Activated CD4-positive, alpha-beta T cell treated with anti-CD3 and anti-CD28 coated beads, Interleukin-2, amount 50 U/mL, for 24 hours (primary cell): ENCODE measurements at places on chromosomes 7 and 10.
A peak's percentile ranks its signal among the peaks of the same experiment; 100 is the strongest.

- no peak for DNase-seq
These were observed 195.6 kb downstream of the SKAP2 start for GRCh38 chr7:26668821-26669220.

GRCh38 chr10:93702210-93703001 lies at the start of gene FRA10AC1:
FRA10AC1 (minus strand) TSS chr10:93702592; CDS start chr10:93700106, 2,486 bp downstream.
- peak; percentile 91 for DNase-seq

GRCh38 chr10:126369125-126369710 lies 19.1 kb downstream of the ADAM12 start:
- DNase-seq, result no peak

DNA sequence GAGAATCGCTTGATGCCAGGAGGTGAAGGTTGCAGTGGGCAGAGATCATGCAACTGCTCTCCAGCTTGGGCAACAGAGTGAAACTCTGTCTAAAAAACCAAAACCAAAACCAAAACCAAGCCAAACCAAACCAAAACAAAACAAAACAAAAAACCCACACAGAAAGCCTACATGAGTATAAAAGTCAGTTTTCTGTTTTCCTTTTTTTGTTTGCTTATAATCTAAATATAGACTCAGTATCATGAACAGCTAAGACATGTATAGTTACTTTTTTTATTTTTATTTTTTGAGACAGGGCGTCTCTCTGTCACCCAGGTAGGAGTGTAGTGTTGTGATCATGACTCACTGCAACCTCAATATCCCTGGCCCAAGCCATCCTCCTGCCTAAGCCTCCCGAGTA lies 16.8 kb upstream of the MTPN start:
- no peak for DNase-seq

- DNase-seq, result no peak
These were observed 28.2 kb downstream of the ZNF25 start for GRCh38 chr10:37948210-37948609.

GRCh38 chr7:65731562-65732035 lies 141.3 kb upstream of the VKORC1L1 start:
- DNase-seq, result no peak

GRCh38 chr7:141231018-141231792 lies 157.3 kb downstream of the TMEM178B start:
- DNase-seq, result no peak

DNA sequence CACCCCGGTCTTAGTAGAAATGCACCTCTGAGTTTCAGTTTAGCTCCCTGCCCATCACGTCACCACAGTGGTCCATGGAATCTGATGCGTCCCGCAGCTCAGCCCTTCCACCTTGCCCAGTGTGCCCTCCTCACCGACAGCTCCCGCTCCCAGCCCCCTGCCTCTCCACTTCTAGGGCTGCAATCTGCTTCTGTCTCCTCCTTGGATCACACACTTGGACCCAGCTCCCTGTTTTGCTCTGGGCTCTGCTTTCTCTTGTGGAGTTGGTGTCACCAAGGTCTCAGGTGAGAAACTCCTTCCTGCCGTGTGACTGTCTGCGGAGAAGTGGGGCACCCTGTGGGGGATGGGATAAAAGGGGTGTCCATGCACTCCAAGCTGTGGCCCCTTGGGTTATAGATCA lies 37.9 kb downstream of the GPR26 start:
- no peak for DNase-seq

DNA sequence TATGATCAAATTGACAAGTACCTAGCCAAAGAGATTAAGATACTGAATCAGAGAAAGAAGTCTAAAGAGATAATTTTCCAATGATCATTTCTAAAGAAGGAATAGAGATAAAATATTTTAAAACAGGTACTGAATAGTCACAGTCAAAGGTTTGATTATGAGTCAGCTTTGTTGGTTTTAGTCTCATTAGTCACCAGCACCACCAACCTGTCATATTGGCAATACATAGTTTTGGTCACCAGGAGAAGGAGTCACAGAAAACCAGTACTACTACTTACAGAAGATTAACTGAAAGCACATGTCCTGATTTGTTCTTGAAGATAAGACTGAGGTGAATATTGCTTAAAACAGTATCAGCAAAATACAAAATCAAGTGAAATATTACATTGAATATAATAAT lies 34.6 kb downstream of the ZEB1 start:
- peak; percentile 43 for DNase-seq

- no peak for DNase-seq
These were observed 104.2 kb downstream of the DNAJB6 start for GRCh38 chr7:157441023-157441399.

GRCh38 chr7:126689037-126689436 lies 563.7 kb downstream of the GRM8 start:
- no peak for DNase-seq

- no peak for DNase-seq
These were observed 30.1 kb downstream of the ZPBP start for GRCh38 chr7:50062951-50063350.

GRCh38 chr10:55793024-55793423 lies 568.0 kb downstream of the ZWINT start:
- DNase-seq, result no peak

DNA sequence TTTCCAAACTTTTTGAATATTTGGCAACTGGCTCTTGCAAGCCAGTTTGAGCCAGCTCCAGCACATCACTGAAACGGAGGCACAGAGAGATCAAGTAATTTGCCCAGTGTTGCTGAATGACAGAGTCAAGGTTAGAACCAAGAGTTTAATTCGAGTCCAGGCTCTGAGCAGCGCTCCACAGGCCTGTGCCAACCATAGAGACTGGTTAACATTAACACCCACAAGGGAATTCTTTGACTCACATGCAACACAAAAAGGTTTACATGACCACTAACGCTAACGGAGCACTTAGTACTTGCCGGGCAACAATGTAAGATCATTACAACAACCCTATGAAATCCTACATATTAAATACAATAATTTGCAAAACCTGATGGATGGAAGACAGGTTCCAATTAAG lies 1.5 kb downstream of the RGS10 start:
- DNase-seq, result no peak

GRCh38 chr10:50614444-50615137 lies 9.2 kb downstream of the SGMS1 start:
- no peak for DNase-seq

- DNase-seq, result no peak
These were observed 39.0 kb upstream of the ADRA2A start for GRCh38 chr10:111037858-111038257.

GRCh38 chr10:131015271-131015670 lies 296.2 kb downstream of the TCERG1L start:
- DNase-seq, result no peak

- DNase-seq, result no peak
These were observed 179.0 kb downstream of the FAM107B start for GRCh38 chr10:14595526-14596182.

DNA sequence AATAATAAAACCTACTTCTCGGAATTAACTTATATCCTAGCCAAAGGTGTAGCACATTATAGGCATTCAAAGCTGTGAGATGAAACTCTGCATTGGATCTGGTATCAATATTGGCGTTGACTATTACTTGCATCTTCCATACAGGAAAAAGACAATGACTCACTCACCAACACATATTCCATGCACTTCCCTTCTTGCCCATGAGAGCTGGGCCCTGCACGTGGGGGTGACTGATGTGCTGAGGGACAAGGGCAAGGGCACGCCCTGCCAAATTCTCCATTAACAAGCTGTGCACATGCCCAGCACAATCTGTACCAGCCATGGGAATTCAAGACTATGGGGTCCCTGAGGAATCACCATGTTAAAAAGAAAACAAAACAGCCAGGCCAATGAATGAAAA lies 188.1 kb upstream of the PDE1C start:
- no peak for DNase-seq

GRCh38 chr10:68074031-68074774 lies 880 bp downstream of the HERC4 start:
- DNase-seq, result no peak

- no peak for DNase-seq
These were observed 189.7 kb upstream of the PPP1R3A start for GRCh38 chr7:114108510-114108909.

- no peak for DNase-seq
These were observed 8.2 kb downstream of the CNNM1 start for GRCh38 chr10:99337311-99337811.

DNA sequence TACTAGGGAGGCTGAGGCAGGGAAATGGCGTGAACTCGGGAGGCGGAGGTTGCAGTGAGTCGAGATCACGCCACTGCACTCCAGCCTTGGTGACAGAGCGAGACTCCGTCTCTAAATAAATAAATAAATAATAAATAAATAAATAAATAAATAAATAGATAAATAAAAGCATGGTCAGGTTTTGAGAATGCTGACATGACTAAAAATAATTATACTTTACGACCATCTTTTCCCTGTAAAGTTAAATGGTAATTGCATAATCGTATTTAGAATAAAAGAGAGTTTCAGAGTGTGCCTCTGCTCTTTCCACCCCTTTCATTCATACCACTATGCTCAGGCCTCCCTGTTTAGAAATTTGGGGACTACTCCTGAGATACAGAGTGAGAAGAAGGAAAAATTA lies 326.5 kb downstream of the CNTNAP2 start:
- no peak for DNase-seq

GRCh38 chr10:25974897-25975459 lies 40.9 kb downstream of the MYO3A start:
- no peak for DNase-seq

DNA sequence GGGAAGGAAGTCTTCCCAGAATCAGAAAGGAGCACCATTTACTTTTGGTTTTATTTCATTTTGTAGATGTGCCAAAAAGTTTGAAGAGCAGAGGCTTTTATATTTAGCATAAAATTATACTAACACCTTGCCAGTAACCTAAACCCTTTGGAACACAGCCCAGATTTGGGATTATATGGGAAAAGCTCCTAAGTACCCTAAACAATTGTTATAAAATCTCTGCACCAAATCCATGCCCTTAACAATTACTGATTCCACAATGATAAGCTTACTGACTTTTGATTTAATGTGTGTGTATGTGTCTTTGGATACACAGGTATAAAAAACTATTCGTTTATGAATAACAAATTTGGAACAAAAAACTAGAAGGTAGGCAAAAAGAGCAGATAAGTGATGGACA lies 39.0 kb upstream of the TMEM229A start:
- DNase-seq, result no peak

- no peak for DNase-seq
These were observed 86.7 kb upstream of the ADRB1 start for GRCh38 chr10:113957013-113957412.

GRCh38 chr7:140390034-140390433 lies 8.3 kb downstream of the SLC37A3 start:
- no peak for DNase-seq

DNA sequence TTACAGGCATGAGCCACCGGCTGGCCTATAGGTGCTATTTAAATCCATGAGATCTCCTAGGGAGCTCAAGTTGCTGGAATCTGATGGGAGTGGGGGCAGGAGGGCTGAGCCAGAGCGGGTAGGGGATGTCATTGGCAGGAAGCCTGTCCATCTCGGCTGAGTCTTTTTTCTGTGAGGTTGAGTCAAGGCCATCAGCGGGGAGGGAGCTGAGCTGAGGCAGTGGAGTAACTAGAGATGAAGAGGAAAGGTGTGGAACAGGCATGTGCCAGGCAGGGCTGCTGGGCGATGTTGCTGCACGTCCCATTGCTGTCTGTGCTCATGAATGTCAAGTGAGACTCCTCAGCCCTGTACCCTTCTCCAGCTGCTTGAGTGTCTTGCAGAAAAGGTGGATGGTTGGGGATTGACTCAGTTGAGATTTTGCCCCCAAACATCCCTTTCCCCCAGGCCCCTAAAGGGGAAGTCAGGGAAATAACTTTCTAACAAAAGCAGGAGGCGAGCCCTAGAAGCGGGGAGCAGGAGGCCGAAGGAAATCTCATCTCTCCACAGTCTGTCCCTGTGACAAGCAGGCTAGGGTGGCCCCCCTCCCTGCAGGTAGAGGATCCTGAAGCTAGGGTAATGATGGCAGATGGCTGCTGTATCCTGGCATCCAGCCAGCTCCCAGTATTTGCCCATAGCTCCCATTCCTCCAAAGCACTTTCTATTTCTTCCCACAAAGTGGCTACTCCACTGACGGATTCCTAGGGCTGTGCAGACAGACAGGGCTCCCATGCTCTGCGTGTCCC lies 5.4 kb downstream of the ATP6V1F start:
- DNase-seq, result no peak

- no peak for DNase-seq
These were observed 74.2 kb downstream of the MINPP1 start for GRCh38 chr10:87578842-87579401.

DNA sequence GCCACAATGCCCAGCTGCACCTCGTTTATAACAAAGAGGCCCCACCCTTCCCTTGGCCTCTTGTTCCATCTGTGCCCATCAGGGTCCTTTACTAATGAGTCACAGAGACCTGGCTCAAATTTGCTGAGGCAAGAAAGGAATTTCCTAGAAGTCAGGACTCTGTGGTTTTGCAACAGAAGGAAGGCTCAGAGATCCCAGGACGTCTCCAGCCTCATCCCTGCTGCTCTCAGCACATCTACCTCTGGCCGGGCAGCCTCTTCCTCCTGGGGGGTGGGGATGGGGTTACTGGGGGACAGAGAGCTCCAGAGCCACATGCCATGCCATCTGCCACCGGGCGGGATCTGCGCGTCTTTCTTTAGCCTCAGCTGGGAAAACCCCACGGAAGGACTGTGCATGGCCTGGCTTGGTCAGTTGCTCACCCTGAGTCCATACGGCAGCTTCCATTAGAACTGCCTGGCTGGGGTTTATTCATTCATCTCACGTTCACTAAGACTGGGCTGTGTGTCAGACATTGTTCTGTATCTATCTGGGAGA lies 41.9 kb upstream of the PSMG3 start:
- no peak for DNase-seq

- no peak for DNase-seq
These were observed 118.6 kb downstream of the MDFIC start for GRCh38 chr7:115040495-115040894.

GRCh38 chr10:74763934-74764591 lies 62.3 kb upstream of the KAT6B start:
- no peak for DNase-seq

GRCh38 chr7:1807821-1808600 lies 137.9 kb downstream of the ELFN1 start:
- DNase-seq, result no peak

DNA sequence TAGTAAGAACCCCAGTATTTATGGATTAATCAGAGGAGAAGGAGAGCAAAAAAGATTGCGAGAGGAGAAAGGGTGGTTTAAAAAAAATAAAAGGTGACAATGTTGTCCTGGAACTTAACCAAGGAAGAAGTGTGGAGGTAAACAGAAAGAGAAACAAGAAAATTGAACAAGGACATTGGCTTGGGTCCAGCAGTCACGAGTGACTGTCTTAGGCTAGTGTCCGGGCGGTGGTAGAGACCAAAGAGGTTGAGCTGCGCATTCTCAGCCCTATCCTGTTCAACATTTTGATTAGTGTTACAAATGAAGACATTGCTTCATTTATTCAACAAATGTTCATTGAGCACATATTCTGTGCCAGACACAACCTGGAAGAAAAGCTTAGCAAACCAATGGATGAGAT lies 329.9 kb downstream of the FGFR2 start:
- no peak for DNase-seq
